ENCODE measurements at places on chromosomes 7 and 10.

- DNase-seq: no peak
Observed at GRCh38 chr10:118311505-118311904, 30.6 kb downstream of the FAM204A start.

DNA sequence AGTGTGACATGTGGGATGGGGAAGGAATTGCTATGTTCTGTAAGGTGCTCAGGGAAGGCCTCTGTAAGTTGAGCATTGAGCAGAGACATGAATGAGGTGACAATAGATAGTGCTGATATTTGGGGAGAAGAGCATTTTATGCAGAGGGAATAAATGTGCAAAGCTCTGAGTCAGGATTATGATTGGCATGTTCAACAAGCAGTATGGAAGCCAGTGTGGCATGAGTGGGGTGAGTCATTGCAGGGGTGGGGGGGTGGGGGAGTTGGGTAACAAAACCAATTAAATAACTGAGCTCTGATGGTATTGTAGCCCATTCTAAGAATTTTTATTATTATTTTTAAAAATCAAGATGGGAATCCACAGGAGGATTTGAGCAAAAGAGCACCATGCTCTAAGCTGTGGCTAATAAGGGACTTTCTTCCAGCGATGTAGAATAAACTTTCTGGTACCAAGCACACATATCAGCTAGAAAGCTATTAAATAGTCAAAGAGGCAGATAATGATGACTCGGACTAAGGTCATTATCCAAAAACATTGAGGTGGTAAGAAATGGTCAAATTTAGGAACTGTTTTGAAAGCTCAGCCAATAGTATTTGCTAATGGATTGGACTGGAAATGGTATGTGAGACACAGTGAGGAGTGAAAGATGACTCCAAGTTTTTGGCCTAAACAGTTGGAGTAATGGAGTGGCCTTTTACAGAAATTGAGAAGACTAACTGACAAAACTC is 96.4 kb downstream of the PRKG1 start:
- DNase-seq: no peak

DNA sequence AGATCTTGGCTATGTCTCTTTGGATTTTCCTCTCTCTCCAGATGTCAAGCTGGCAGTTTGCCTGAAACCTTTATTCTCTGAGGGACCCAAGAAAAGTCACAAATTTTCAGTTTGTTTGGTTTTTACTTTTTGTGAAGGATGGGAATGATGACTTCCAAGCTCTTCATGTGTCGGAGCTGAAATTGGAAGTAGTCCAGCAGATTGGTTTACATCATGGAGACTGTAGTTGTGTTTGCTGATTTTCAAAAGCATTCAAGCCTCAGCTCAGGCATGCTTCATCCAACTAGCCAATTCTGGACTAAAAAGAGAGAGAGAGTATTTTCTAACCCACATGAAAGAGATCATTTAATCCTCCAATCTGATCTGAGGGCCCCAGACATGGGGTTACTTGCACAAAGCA is 326.2 kb upstream of the AUTS2 start:
- DNase-seq: no peak

DNA sequence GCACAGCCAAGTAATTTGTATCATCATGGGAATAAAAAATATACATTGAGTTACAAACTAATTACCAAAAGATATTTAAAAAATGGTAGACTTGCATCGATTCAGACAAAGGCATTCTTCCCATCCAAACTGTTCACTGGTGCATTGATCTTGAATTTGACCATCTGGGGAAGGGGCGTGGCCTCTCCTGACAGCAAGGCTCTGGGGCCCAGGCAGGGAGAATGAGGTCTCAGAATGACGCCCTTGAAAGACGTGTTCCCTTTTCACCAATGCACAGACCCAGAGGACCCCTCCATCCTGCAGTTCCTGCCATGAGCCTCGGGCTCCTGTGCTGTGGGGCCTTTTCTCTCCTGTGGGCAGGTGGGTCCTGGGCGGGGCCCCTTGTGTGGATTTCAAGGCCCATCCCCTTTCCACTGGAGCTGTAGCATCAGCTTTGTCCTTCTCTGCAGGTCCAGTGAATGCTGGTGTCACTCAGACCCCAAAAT is 91.1 kb upstream of the PRSS58 start:
- DNase-seq: no peak

- peak; percentile 44 for DNase-seq
Observed at GRCh38 chr7:45224832-45225231, 67.2 kb downstream of the RAMP3 start.

- no peak for DNase-seq
Observed at GRCh38 chr7:44617225-44617890, 10.9 kb downstream of the OGDH start.

DNA sequence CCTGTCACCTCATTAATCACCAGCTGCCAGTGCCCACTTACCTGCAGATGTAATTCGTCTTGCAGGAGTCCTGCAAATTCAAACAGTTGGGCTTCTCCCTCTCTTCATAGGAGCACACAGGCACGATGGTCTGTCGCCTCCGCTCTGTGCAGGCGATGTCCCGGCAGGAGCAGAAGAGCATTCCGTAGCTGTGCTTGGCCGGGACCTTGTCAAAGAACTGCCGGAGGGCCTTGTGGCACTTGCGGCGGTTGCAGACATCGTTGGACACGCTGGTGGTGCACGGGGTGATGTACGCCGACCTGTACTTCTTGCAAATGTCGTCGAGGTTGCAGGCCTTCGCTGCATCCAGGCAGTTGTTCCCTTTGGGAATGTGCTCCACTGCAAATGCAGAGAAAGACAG is 147.8 kb downstream of the GFRA1 start:
- DNase-seq: no peak

- DNase-seq: peak; percentile 69
Observed at GRCh38 chr7:4612939-4613841, 68.9 kb upstream of the FOXK1 start.

GRCh38 chr10:36256948-36257356 is 614.9 kb upstream of the FZD8 start:
- DNase-seq: peak; percentile 2

- peak; percentile 13 for DNase-seq
Observed at GRCh38 chr7:30789334-30789711, 18.1 kb downstream of the MINDY4 start.

- peak; percentile 42 for DNase-seq
Observed at GRCh38 chr7:96596120-96596826, 113.4 kb downstream of the SEM1 start.

GRCh38 chr7:148095066-148095465 is 495.5 kb upstream of the C7orf33 start:
- no peak for DNase-seq
